Omental fat pad (tissue), 4 donors: ENCODE measurements at places on chromosomes 7 and 10. TPM values are rescaled to one million over a fixed set of nuclear protein-coding genes. Genes with fewer than 3 reads are reported as not detected.

Gene CLCN1
- total RNA-seq: not detected

GRCh38 chr10:131771634-131772358 lies 129.0 kb upstream of the PPP2R2D start:
- DNase-seq: no peak

Gene GPR37
- total RNA-seq: 3.2 TPM

Gene DNAJC2
- 20.5 TPM for total RNA-seq

Gene ZKSCAN5
- 7.1 TPM for total RNA-seq

Gene TACC2
- total RNA-seq: 33.6 TPM

DNA sequence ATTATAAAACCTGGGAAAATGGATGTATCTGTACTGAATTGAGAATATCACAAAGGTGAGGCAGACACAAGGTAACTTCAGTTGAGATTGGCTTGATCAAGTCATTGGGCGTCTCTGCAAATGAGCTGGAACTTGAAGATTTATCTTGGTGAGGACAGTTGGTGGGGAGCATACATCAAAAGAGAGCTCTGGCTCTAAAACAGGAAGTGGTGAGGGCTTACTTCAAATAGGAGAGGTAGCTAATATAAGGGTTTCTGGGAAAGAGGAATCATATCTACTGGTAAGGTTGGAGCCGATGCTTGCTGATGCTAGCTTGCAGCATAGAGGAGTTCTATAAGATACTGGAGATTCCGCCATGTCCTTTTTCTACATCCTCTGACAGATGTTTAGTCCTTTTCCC lies 39.9 kb upstream of the FGL2 start:
- DNase-seq: no peak

Gene VSTM4
- total RNA-seq: 20.3 TPM

DNA sequence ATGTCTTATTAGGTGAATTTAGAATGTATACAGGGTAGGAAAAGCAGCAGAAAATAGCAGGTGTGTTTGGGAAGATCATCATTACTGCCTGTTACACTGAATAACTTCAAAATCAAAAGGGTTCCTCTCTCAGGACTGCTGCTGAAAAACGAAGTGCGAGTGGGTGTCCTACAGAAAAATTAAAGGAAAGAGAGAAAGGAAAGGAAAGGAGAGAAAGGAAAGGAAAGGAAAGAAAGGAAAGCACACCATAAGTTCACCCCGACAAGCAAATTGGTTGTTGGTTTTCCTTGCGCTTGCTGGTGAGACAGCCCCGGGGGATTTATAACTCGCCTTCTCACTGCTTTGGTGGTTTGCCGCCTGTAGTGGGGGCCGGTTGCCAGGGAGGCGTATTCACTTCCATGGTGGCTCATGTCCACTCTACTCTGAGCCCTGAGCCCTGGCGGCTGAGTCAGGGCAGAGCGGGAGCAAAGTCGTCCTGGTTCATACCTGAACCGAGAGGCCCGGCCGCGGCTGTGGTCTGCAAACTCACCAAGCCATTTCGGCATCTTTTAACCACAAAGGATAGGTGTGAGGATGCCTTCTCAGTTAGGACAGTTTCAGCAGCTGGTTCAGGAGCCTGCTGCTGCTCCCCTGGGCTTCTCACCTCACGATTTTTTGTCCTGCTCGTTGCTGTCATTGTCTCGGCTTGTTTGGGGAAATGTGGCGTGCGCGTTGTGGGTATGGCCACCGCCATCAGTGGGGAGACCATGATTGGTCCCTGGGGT lies 26.1 kb downstream of the INPP5A start:
- no peak for DNase-seq
